Stimulated activated CD8-positive, alpha-beta memory T cell treated with anti-CD3 and anti-CD28 coated beads, Interleukin-15, amount 100 ng/mL, for 1 hour (primary cell): ENCODE measurements at places on chromosomes 4 and X.

DNA sequence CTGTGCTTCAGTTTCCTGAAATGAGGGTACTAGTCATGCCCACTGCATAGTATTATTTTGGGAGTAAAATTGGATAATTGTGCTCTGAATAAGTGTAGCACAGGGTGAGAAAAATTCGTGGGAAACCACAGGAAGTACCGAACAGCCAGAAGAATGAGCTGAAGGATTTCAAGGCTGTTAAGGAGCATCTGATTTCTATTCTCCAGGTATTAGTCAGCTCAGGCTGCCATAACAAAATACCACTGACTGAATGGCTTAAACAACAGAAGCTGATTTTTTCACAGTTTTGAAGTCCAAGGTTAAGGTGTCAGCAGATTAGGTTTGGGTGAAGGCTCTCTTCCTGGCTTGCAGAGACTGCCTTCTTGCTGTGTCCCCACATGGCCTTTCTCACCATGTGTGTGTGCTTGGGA lies 41.9 kb downstream of the WWC2 start:
- no peak for DNase-seq

GRCh38 chr4:169243825-169244609 lies 26.7 kb downstream of the SH3RF1 start:
- no peak for DNase-seq

- no peak for DNase-seq
These were observed 242.6 kb upstream of the RASGEF1B start for GRCh38 chr4:81714291-81714690.

DNA sequence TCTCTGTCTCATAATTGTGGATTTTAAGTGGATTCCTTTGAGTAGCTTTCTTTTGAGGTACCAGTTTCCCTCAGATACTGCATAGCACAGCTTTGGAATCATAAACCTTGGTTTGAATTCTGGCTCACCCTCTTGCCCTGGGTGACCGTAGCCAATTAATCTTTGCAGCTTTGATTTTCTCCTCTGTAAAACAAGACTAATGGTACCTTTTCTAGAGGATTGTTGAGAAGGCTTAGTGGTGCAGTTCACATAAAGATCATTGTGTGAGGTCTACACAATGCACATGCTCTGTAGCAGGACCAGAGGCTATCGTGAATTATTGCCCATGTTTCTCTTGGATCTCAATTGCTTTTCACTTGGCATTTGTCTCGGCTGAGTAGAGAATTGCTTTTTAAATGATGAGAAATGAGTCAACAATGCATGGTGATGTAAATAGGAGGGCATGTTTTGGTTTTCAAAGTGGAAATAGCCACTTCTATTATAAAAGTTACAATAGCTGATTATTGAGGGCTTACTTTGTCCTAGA lies 47.9 kb downstream of the TMEM131L start:
- no peak for DNase-seq
